Epithelial cell of prostate (primary cell): ENCODE measurements at places on chromosomes 5 and 9.

GRCh38 chr5:149044453-149045088 is 18.3 kb downstream of the SH3TC2 start:
- no peak for DNase-seq

- DNase-seq: no peak
Observed at GRCh38 chr9:4573634-4574389, 83.5 kb downstream of the SLC1A1 start.

GRCh38 chr5:51632027-51632426 is 248.8 kb downstream of the ISL1 start:
- DNase-seq: no peak

DNA sequence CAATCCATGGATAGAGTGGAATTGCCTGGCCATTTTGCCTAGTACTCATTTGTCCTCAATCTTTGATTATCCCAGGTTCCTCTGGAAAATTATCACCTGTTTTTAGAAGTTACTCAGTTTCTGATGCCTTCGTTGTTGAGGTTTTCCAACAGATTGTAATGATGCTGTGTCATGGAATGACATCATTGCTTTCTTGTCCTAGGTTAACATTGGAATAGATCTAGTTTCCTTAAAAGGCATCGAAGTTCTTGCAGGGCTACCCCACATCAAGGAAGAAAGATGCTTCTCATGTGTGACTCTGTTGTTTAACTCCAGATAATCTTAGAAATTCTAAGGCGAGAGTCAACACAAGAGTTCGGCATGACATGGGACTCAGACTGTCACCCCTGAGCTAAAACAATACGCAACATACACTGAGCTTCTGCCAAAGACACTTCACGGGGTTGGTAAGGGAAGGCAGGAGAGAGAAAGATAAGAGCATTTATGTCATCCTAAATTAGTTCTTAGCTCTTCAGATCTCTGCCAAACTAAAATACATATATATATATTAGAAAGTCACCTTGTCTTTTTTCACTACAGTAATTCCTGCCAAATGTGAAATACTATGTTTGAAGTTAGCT is 293.2 kb upstream of the WWC1 start:
- DNase-seq: no peak

GRCh38 chr9:79759460-79759859 is 187.7 kb downstream of the TLE4 start:
- DNase-seq: peak; percentile 51

GRCh38 chr5:41985945-41986695 is 61.0 kb downstream of the FBXO4 start:
- DNase-seq: no peak

DNA sequence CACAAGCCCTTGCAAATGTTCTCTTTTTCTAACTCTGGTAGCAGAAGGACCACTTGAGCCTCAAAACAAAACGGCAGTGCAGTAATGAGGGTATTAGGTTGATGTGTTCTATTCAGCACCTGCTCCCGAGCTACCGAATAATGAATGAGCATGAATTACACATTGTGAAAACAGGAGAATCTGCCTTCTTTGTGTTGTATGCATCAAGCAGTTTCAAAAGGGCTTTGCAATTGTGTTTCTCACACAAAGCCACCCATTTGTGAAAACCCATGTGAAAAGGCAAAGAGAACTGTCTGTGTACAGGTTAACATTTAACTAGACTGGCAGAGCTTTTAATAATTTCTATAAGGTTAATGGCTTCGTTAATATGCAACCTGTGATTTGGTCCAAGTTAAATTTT is 97.8 kb downstream of the STK32A start:
- no peak for DNase-seq

GRCh38 chr5:126477294-126478117 is 54.3 kb downstream of the GRAMD2B start:
- no peak for DNase-seq

DNA sequence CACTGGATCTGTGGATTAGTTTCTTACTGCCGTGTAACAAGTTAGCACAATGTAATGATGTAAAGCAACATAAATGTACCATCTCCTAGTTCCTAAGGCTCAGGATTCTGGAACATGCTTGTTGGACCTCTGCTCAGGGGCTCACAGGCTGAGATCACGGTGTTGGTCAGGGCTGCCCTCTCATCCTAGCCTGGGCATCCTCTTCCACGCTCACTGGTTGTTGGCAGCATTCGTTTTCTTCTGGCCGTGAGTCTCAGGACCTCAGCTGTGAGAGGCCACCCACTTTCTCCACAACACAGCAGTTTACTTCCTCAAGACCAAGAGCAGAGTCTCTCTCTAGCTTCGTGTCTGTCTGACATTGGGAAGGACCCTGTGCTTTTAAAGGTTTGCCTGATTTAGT is 17.3 kb downstream of the RASGEF1C start:
- no peak for DNase-seq

DNA sequence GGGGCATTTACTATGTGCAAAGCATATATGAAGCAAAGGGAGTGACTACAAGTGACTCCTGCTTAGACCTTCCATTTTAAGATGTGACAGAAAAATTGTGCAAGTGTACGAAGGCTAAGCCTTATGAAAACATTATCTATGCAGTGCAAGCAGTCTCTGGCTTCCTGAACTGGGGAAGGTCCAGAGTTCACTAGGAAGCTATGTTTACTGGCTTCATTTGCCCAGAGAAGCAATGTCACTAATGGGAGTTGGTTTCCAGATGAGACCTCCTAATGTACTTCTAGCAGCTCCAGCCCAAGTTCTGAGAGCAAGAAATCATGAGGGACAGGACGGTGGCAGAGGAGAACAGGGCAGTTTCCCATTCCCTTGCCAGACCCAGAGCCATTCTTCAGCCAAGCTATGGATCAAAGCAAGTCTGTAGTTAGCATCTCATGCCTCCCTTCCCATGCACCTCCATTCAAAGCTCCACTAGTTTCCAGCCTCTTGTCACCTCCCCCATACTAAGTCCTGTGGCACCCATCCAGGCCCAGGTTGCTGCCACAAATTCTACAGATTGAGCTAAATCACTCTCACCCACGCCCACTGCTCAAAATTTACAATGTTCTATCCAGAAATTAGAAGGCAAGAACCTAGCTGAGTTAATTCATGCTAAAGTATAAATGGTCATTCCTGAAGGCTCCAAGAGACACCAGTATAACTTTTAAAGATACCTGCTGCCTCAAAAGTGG is 21.8 kb downstream of the MCTP1 start:
- DNase-seq: no peak

DNA sequence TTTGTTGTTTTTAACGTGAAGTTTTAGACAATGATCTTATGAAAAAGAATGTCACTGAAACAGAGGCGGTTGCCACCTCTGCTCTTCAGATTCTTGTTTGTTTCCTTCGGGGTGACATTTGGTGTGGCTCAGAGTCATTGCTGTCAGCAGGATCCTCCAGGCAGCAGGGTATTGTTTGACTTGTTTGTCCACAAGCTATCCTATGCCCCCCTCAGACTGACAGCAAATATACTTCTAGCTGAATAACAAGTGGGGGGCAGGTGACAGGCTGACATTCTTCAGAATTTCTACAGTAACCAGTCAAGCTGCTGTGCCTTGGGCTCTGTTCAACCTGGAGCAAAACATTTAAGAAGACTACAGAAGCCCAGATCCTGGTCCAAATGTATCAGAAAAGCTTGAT is 383.3 kb downstream of the YTHDC2 start:
- no peak for DNase-seq

- DNase-seq: no peak
Observed at GRCh38 chr9:122789256-122790046, 718 bp downstream of the OR5C1 start.

DNA sequence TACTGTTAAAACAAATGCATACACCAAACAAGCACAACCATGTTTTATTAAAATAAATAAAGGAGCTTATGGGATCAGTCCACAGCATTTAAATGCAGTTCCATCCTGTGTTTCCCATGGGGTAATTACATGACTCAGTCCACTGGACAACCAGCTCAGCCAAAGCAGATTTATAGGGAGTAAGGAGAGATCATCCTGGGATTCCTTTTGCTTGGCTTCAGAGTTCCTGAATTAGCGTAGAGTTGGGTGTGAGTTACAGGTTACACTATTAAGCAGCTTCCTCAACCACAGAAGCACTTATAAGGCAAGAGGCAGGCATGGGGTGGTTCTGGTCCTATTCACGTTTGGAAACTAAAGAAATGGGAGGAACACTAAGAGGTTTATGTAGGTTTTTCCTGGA is 381.1 kb upstream of the ACTBL2 start:
- no peak for DNase-seq

DNA sequence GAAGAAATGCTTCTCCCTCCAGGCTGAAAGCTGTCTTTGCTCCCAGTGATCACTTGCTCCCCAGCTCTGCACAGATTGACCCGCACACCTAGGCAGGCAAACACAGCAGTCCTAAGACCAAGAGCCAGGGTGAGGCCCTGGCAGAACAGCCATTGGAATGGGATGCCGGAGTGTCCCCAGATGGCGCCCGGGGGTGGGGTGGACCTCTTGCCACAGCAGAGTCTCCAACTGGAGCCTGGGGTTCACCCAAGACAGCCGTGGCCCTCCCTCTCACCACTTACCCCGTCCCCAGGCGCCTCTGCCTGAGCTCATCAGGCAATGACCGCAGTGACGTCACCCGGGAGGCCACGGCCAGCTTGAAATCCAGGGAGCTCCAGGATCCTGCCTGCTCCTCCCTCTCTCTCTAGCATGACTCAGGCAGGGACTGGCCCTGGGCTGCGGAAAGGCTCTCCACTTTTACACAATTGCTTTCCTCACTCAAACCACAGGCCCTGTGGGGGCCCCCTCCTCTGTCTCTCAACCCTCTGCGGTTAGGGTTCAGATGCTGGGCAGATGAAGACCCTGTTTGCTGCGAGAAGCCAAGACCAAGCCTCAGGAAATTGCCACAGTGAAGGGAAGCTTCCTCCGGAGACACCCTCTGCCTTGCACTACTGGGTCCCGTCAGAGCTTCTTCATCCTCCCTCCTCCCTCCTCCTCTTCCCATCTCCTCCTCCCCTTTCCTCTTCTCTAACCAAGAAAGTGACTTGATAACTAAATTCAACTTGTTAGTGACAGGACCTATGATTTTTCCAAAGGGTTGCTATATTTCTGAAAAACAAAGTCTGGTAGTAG is 24.3 kb upstream of the PTGES start:
- DNase-seq: peak; percentile 80

DNA sequence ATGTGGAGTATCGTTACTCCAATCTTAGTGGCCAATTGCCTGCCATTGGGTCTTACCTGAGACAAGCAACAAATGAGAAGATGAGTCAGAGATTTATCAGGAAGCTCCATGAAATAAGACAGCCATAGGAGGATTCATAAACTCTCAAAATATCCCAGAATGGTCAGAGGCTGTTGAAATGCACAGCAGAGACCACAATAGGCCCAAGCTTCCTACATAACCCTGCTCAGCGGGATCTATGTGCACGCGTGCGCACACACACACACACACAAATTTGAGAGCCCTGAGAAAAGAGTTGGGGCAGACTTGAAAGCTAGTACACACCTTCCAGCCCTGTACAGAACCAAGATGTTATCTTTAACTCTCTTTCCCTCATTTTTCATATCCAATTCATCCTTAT is 9.8 kb downstream of the UIMC1 start:
- no peak for DNase-seq

GRCh38 chr9:27659001-27659400 is 85.7 kb upstream of the C9orf72 start:
- no peak for DNase-seq

DNA sequence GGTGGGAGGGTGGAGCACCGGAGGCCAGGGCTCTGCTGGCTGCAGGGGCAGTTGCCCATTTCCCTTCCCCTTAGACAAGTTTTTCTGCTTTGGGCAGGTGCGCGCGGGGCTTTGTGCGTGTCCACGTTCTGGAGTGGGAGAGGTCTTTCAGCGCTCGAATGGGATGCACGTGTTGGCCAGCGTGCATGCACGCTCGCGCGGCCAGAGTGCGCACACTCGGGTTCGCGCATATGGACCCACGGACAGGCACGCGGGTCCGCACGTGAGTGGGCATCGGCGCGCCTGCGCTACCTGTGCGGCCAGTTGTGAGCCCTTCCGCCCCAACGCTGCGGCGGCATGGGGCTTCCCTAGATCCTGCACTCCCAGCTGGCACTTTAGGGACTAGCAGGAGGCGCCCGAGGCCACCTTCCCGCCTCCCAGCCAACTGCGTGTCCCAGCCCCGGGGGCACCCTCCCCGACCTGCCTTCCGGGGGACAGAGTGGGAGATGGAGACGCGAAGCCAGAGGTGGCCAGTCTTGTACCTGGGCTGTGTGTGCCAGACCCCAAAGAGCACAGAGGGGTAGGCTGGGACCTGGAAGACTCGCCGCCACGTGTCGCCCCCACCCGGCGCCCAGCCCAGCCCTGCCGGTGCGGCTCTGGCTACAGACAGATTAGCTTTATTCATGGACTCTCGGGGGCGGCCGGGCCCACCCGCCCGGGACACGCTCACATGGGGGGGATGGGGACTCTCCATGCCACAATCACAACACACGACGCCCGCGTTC is 9.8 kb upstream of the GPRIN1 start:
- DNase-seq: no peak

GRCh38 chr9:31486630-31487029 is 897.8 kb upstream of the ACO1 start:
- no peak for DNase-seq

- no peak for DNase-seq
Observed at GRCh38 chr5:98994611-98995010, 65.8 kb upstream of the CHD1 start.

GRCh38 chr5:45437752-45438151 is 258.4 kb downstream of the HCN1 start:
- no peak for DNase-seq

- no peak for DNase-seq
Observed at GRCh38 chr9:86036555-86036954, 62.8 kb downstream of the GOLM1 start.

DNA sequence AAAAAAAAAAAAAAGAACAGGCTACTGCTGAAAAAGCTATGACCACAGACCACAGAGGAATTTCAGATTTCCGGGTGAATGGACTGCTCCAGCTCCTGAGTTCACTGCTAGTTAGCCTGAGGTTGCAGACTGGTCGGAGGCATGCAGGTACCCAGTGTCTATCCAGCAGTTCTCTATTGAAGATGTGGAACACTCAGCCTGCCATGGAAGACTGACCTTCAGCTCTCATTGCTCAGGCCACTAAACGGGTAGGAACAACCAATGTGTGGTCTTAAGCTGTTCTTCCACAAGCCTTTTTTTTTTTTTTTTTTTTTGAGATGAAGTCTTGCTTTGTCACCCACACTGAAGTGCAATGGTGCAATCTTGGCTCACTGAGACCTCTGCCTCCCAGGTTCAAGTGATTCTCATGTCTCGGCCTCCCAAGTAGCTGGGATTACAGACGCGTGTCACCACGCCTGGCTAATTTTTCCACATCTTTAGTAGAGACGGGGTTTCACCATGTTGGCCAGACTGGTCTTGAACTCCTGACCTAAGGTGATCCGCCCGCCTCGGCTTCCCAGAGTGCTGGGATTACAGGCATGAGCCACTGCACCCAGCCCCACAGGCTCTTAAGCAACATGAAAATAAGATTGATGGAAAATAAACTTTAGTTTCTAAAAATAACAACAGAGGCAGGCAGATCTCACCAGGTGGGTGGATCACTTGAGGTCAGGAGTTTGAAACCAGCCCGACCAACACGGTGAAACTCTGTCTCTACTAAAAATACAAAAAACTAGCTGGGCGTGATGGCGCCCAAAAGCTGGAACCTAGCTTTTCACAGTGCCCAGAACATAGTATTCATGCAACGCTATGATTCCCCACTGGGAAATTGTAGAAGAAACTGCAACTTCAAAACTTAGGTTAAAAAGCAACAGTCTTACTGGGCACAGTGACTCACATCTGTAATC is 20.0 kb upstream of the NPM1 start:
- DNase-seq: no peak
